ENCODE measurements at places on chromosomes 5 and 9. TPM values are rescaled to one million over a fixed set of nuclear protein-coding genes. Genes with fewer than 3 reads are reported as not detected.

- no peaks in the 10 kb centered on the region for H3K36me3 ChIP-seq
- peak overlapping the region; percentile 87 for H3K27ac ChIP-seq
- H3K27me3 ChIP-seq = no peaks in the 10 kb centered on the region
- DNase-seq = no peak
Measured at GRCh38 chr9:114501796-114502682, 3.2 kb downstream of the WHRN start.

- H3K4me1 ChIP-seq = no peaks in the 10 kb centered on the region
- H3K27me3 ChIP-seq = no peaks in the 10 kb centered on the region
- no peaks in the 10 kb centered on the region for H3K36me3 ChIP-seq
- no peak overlapping the region for H3K4me3 ChIP-seq
- DNase-seq = no peak
- no peak overlapping the region for H3K27ac ChIP-seq
Measured at GRCh38 chr5:107457138-107457537, 213.6 kb downstream of the EFNA5 start.

- no peaks in the 10 kb centered on the region for H3K36me3 ChIP-seq
- no peaks in the 10 kb centered on the region for H3K4me1 ChIP-seq
Measured at GRCh38 chr5:119743927-119744326, 114.6 kb downstream of the FAM170A start.

DNA sequence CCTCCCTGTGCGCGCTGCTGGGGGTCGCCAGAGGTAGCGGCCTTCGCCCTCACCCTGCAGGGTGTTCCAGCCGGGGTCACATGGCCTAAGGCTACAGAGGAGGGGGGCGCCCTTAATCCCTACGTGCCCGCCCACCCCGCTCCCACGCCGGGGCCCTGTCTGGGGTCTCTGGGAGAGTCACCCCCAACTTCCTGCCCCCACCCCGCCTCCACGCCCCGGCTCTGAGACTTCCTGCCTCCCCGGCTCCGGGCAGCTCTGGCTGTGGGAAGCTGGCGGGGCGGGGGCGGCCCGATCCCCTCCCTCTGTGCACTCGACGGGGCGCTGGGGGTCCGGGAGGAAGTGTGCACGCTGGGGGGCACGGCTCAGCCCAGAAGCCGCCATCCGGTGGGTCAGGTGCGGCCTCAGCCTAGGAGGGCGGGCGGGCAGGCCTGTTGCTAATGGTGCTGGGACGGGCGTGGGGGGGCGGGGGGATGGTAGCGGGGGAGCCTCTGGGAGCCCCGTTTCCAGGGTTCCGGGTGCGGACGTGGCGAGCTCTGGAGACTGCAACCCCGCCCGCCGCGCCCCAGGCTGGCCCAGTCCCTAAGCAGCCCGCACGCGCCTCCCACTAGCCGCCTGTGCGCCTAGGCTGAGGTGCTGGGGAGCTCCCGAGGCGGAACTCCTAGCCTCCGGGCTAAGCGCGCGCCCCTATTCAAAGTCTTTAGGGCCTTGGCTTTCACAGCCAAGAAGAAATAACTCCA lies 61.6 kb downstream of the CXXC5 start:
- peak overlapping the region; percentile 61 for H3K4me3 ChIP-seq
- no peak for DNase-seq

Gene EQTN
- not detected for total RNA-seq

- DNase-seq = no peak
- peaks cover 79% of the 10 kb centered on the region for H3K4me1 ChIP-seq
- peak overlapping the region; percentile 42 for H3K4me3 ChIP-seq
Measured at GRCh38 chr9:93955981-93956784, 1.0 kb upstream of the BARX1 start.

GRCh38 chr9:99130069-99130468 lies 25.2 kb downstream of the TGFBR1 start:
- DNase-seq = no peak
- H3K36me3 ChIP-seq = no peaks in the 10 kb centered on the region
- H3K27ac ChIP-seq = no peak overlapping the region
- no peaks in the 10 kb centered on the region for H3K27me3 ChIP-seq

- no peaks in the 10 kb centered on the region for H3K27me3 ChIP-seq
- DNase-seq = no peak
- no peaks in the 10 kb centered on the region for H3K4me1 ChIP-seq
- no peak overlapping the region for H3K27ac ChIP-seq
- no peaks in the 10 kb centered on the region for H3K36me3 ChIP-seq
Measured at GRCh38 chr9:105930011-105930627, 235.8 kb downstream of the TMEM38B start.

GRCh38 chr9:89677702-89678395 lies 73.0 kb downstream of the GADD45G start:
- no peak overlapping the region for H3K4me3 ChIP-seq
- H3K4me1 ChIP-seq = peaks cover 10% of the 10 kb centered on the region
- no peaks in the 10 kb centered on the region for H3K27me3 ChIP-seq
- H3K27ac ChIP-seq = no peak overlapping the region

DNA sequence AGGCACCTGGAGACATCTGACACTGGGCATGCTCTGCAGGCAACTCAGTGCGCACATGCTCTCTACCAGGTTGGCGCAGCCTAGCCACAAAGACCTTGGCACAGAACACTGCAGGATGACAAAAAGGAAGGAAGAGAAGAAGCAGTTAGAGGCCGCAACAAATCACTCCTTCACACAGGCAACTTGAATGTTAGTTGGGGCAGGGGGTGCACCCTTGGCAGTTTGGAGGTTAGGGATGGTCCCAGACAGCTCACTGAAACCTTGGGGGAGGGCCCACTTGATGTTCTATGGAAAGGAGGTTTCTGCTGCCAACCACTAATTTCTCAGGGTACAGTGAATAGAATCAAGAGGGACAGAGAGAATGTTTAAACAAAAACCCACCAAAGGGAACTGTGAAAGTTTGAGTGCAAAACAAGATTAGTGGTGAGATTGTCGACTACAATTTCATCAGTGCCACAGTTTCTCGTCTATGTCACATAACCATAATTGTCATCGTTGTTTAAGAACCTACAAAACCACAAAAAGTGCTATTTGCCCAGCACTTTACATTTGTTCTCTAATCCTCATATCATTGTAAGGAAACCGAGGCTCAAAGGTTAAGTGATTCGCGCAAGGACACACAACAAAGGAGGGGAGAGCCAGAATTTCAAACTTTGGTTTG lies 48.7 kb downstream of the FBXW11 start:
- no peaks in the 10 kb centered on the region for H3K27me3 ChIP-seq
- H3K4me3 ChIP-seq = peak overlapping the region; percentile 16
- peak overlapping the region; percentile 55 for H3K27ac ChIP-seq
- DNase-seq = no peak
- peaks cover 99% of the 10 kb centered on the region for H3K4me1 ChIP-seq

- H3K4me3 ChIP-seq = no peak overlapping the region
- no peaks in the 10 kb centered on the region for H3K27me3 ChIP-seq
- no peaks in the 10 kb centered on the region for H3K36me3 ChIP-seq
- H3K27ac ChIP-seq = no peak overlapping the region
Measured at GRCh38 chr5:144304688-144305087, 134.0 kb downstream of the KCTD16 start.

Gene HSPB3
- total RNA-seq = 68.8 TPM

DNA sequence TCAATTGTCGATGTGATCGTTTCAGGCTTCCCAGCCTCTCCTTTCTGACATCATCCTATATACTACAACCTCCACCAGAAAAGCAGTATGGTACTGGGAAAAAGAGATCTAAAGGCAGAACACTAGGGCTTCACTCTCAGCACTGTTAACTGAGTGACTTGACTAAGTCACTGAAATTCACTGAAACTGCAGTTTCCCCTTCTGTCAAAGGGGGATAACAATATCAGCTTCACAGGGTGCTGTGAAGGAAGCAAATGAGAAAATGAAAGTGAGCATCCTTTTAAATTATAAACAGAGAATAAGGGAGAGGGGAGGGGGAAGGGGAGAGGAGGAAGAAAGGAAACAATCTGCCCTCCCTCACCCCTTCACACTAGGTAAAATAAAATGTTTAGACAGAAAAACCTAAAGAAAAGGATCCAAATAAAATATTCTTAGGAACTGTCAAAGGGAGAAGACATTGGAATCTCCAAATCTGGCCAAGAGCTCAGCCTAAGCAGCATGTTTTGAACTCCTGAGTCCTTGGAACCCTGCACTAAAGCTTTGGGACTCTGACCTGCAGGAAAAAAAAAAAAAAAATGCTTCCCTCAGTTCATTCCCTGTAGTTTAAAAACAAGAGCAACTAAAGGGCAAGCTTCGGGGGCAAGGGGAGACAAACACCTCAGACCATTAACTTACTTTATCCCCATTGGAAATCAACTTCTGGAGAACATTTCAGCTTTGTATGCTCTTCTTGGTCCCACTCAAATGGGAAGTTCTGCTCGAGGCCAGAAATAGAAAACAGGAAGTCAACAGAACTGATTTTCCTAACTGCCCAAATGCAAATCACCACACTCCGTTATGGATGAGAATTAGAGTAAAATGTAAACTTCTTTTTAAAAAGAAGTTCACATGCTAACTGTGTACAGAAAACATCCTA lies 178.3 kb downstream of the DEPDC1B start:
- H3K4me1 ChIP-seq = peaks cover 78% of the 10 kb centered on the region
- no peaks in the 10 kb centered on the region for H3K27me3 ChIP-seq
- peak overlapping the region; percentile 90 for H3K27ac ChIP-seq
- no peak overlapping the region for H3K4me3 ChIP-seq
- DNase-seq = no peak
- no peaks in the 10 kb centered on the region for H3K36me3 ChIP-seq

Gene ADAMTS16
- total RNA-seq = not detected

Gene SPAG8
- 2.0 TPM for total RNA-seq

DNA sequence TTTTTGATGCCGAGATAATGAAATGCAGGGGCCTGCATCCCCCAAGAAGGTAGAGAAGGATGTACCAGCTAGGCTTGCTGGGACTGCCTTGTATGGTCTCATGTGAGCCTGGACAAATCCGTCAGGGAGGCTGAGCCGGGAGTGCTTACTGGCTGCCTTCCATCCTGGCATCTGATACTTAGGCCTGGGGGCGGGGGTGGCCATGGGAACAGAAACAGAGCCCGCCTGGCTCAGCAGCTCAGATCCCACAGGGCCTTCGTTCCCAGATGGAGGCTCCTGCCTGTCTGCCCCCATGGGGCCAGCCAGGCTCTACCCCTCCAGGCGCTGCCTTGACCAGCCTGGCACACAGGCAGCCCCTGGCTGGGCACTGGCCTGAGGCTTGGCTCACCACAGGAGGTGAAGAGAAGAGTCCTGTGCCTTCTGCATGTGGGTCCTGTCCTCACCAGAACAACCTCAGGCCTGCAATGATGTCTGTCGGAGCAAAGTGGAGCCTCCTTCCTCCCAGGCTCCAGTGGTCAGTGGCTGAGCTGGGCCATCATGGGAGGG lies 10.5 kb upstream of the SPATA31E1 start:
- H3K4me3 ChIP-seq = no peak overlapping the region
- H3K27me3 ChIP-seq = no peaks in the 10 kb centered on the region
- no peak overlapping the region for H3K27ac ChIP-seq
- DNase-seq = no peak
- H3K36me3 ChIP-seq = no peaks in the 10 kb centered on the region

DNA sequence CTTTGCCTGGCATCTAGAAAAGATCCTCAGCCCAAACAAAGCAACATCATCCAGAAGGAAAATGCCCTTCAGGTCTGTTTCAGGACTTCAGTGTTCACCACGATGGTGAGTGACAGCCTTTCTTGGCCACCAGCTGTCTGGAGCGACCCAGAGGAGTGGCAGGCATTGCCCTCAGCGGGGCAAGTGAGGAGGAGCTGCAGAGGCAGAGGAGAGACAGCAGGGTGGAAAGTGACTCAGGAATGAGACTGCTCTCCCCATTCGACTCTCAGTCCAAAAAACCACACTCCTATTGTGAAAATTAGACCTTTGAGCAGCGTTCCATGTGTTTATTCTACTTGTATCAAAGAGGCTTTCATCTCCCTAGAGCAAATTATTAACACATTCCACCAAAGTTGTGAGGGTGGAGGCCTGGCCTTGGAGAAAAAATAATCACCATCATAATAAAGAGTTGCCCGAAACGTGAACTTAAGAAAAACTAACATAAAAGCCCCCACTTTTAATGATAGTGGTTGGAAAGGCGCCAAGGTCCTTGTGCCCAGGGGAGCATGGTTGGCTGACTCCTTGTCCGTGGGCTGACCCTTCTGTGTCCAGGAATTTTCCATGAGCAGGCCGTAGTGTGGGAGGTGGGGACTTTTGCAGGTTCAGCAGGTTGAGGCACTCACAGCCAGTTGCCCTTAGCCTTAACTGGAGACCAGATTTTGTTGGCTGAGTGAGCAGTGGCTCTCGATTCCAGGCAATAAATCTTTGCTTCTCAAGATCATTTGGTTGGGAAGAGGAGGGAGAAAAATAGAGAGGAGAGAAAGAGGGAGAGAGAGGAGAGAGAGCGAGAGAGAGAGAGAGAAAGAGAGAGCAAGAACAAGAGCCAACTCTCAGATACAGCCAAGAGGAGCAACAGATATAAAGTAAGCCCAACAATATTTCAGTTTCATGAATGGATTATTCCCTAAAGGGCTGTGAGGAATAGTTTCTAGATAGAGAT lies 125.9 kb upstream of the ANKRD55 start:
- H3K27me3 ChIP-seq = no peaks in the 10 kb centered on the region
- peaks cover 22% of the 10 kb centered on the region for H3K4me1 ChIP-seq
- H3K4me3 ChIP-seq = no peak overlapping the region
- DNase-seq = no peak

GRCh38 chr5:91670122-91670521 lies 287.0 kb upstream of the ARRDC3 start:
- no peaks in the 10 kb centered on the region for H3K36me3 ChIP-seq
- no peak for DNase-seq
- no peaks in the 10 kb centered on the region for H3K27me3 ChIP-seq
- no peak overlapping the region for H3K4me3 ChIP-seq
- H3K27ac ChIP-seq = no peak overlapping the region

Gene KIF12
- total RNA-seq = not detected

Gene IRX4
- total RNA-seq = not detected

DNA sequence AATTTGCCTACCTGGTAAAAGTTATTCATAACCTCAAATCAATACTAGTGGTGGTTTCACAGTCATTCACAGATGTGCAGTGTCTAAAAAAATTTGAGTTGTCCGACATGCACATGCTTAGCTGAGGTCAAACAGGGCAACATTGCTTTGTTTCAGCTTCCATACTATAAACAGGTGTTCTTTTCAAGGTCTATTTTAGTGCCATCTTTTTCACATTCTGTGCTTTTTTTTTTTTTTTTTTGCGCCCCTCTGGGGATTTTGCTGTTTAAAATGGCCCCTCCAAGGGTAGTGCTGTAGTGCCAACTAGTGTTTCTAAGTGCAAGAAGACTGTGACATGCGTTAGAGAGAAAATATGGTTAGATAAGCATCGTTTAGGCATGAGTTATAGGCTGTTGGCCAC lies 14.5 kb downstream of the PHAX start:
- H3K4me3 ChIP-seq = no peak overlapping the region
- H3K27ac ChIP-seq = no peak overlapping the region
- peaks cover 64% of the 10 kb centered on the region for H3K36me3 ChIP-seq
- DNase-seq = no peak
- H3K27me3 ChIP-seq = no peaks in the 10 kb centered on the region
- no peaks in the 10 kb centered on the region for H3K4me1 ChIP-seq
